Mammary epithelial cell (primary cell): ENCODE measurements at places on chromosomes 13 and 19.

GRCh38 chr19:10238172-10238783 is 7.1 kb upstream of the S1PR2 start:
- no peak for DNase-seq

DNA sequence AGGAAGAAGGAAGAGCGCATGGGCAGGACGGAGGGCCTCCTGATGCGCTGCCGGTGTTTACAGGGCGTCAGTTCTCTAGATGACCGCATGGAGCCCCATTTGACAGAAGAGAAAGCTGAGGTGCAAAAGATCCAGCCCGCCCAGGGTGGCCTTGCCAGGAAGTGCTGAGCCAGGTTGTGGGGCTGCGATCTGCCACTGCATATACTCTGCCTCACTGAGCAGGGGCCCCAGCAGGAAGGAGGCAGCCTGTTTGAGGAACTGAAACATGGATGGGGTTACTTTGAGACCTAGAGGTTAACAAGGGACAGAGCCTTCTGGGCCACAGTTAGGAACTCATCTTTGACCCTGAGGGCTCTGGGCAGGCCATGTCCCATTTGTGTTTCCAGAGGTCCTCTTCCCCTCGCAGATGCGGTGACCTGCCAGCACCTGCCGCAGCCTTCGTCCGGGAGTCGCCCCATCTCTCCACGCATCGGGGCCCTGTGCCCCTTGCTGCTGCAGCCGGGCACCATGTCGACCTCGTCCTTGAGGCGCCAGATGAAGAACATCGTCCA is 3.2 kb downstream of the EPN1 start:
- no peak for DNase-seq

DNA sequence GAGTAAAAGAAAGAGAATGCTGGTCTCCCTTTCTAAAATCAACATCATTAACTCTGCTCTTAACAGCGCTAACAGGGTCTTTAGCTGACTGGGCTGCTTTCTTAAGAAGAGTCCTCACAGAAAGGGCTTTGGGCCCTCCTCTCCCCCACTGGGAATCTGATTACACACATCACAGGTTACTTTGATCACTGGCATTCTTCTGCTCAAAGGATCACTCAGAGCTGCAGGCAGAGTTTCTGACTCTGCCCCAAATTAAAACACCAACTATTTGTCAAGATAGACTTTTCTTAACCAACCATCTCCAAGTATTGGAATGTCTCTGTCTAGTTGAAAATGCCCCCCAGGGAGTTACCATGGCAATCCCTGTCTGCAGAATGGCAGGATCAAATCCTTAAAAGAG is 31.1 kb upstream of the SIAH3 start:
- no peak for DNase-seq

- no peak for DNase-seq
Observed at GRCh38 chr19:13872695-13873389, 4.1 kb upstream of the NANOS3 start.

GRCh38 chr13:46522748-46523030 is 30.3 kb upstream of the LRCH1 start:
- no peak for DNase-seq

- no peak for DNase-seq
Observed at GRCh38 chr19:48975947-48976847, 11.1 kb downstream of the FTL start.

- peak; percentile 50 for DNase-seq
Observed at GRCh38 chr19:53102756-53103233, 427 bp downstream of the ZNF160 start.

GRCh38 chr13:82766732-82767321 is 1115.4 kb downstream of the SLITRK1 start:
- no peak for DNase-seq

DNA sequence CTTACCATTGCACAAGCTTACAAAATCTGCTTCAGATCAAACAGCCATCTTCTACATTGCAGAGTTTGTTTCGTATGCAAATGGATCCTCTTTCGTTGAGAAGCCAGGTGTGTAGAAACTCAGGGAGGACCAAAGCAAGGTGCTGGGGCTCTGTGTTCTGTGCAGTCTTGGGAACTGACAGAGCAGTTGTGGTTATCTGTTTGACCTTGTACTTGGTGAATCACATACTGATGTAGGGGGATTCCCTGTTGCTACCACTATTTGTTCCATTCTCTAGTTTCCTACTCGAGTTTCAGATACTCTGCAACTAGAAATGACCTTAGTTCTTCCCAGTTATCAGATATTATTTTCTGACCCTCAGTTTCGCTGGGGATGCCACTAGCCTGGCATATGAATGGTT is 95.2 kb upstream of the CLDN10 start:
- DNase-seq = peak; percentile 11

GRCh38 chr19:5873617-5874199 is 3.4 kb upstream of the FUT5 start:
- no peak for DNase-seq

- DNase-seq = peak; percentile 87
Observed at GRCh38 chr19:4343370-4344307, at the start of gene MPND. TSS of gene MPND (plus strand) at chr19:4343562. CDS start at chr19:4343594, 32 bp downstream.

DNA sequence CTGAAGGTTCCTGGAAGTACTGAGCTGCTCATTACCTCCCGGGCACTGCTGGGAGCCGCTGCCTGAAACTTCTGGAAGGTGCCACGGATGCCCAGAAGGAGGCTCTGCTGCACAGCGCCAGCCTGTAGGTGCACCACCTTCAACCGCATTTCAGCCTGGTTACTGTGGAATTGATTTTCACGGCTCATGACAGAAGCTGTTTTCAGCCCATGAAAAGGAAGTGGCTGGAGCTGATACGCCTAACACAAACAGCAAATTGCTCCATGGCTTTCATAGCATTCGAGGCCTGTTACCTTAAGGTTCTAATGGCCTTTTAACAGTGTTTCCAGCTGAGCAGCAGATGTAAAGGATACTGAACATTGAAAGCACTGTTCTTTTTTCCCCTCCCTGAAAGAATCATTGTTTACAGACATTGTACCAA is 22.0 kb downstream of the GPC6 start:
- no peak for DNase-seq

DNA sequence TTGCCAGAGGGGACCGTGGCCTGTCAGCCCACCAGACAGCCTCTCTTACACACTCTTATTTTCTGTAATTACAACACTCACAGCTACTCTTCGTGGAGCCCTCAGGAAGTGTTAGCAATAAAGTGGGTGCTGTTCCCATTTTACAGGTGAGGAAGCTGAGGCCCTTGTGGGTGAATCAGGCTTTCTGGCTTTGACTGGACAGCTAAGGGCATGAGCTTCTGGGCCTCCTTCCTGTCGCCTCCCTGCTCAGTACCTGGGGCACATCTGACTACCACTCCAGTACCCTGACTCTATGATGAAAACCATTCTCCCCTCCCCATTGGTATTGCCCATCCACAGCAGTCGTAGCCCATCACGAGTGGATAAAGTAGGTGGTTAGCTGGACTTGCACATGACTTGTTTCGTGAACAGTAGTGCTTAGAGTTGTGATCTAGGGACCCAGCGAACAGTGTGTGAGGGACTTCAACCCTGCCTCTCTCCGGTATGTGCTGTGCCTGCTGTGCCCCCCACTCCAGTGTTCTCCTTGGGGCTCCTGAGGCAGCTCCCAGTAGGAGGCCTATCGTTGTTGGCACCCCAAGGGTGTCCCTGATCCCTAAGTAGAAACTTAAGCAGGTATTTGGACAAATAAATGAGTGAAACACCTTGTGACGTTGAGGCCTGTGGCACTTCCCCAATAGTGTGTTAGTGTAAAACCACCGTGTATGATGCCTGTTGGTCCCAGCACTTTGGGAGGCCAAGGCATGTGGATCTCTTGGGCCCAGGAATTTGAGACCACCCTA is 38.6 kb downstream of the GATAD2A start:
- DNase-seq = no peak

DNA sequence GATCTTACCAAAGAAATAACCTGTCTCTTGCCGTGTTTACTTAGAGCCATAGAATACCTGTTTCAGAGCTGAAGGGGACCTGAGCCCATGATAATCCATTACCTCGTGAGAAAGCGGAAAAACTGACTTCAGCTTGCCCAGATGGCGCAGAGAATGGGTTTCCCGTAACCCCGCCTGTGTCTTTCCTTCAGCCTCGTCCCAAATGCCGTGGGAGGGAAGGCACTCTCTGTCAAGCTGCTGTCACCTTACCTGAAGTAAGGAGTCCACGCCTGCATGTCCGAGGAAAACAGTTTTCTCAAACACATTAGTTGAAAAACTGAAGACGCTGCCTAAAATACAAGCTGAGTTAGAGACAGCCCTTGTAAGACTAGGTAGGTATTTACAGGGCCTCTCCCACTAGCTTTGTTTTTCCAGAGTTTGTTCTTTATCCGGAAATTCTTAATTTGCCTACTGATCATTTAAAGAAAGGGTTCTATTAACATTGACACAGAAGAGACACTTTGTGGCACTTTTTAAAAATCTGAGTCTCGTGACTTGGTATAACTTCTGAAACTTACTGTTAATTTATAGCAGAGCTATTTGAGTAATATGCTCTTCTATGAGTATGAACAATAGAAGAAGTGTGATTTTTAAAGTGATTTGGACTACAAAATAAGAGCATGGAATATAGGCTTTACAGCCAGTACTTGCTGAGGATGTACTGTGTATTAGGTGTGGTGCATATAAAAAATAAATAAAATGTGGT is 1.3 kb upstream of the INTS6 start:
- peak; percentile 23 for DNase-seq

DNA sequence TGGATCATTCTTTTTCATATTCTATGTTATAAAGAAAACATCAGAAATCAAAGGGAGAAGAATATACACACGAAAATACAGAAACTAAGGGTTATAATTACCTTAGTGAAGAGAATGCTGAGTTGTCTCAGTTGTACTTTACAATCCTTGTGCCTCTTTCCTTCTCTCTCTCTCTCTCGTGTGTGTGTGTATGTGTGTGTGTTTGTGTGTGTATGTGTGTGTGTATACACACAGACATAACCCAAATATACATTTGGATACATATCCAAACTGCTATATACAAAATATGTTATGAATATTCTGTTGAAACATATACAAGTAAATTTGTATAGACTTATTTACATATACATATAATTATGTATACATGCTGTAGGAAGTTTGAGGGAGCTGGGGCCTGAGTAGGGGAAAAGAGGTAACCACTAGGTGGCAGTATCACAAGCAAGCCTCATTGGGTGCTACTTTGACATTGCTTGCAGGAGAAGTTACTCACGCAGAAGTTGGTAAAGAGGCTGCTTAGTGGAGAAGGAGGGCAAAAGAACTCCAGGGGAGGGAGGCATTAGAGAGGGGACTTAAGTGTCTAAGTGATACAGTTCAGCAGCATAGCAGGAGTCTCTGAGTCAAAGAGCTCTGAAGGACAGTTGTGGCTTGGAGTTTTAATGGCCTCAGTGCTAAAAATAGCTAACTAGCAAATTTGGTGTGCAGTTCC is 465.1 kb upstream of the PCDH20 start:
- no peak for DNase-seq

GRCh38 chr19:32863841-32864240 is 5.7 kb downstream of the SLC7A9 start:
- no peak for DNase-seq

GRCh38 chr19:29854033-29854432 is 42.2 kb downstream of the CCNE1 start:
- DNase-seq = no peak
